ENCODE measurements at places on chromosomes 2 and 18.

GRCh38 chr2:37917281-37918228, 7.5 kb upstream of the RMDN2 start:
- no peak for DNase-seq

- no peak for DNase-seq
These were observed 54.7 kb upstream of the SLC1A4 start for GRCh38 chr2:64934530-64934929.

DNA sequence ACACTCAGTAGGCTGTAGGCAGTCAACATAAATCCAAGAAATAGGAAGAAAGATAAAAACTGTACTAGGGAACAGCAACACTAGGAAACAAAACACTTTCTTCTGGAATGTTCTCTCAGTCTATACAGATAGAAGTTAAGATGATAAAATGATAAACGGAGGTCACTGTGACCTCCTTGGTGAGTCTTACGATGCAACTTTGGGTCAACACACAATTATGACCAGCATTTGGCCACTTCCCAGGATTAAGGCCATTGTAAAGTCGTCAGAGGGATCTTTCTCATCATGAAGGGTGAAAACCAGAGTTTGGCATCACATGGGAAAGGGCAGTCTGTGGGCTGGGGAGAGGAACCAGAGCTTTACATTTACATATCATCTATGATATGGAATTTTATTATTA, 33.4 kb downstream of the LAMA3 start:
- no peak for DNase-seq

GRCh38 chr2:202178346-202178958, 59.9 kb downstream of the SUMO1 start:
- DNase-seq: peak; percentile 27

DNA sequence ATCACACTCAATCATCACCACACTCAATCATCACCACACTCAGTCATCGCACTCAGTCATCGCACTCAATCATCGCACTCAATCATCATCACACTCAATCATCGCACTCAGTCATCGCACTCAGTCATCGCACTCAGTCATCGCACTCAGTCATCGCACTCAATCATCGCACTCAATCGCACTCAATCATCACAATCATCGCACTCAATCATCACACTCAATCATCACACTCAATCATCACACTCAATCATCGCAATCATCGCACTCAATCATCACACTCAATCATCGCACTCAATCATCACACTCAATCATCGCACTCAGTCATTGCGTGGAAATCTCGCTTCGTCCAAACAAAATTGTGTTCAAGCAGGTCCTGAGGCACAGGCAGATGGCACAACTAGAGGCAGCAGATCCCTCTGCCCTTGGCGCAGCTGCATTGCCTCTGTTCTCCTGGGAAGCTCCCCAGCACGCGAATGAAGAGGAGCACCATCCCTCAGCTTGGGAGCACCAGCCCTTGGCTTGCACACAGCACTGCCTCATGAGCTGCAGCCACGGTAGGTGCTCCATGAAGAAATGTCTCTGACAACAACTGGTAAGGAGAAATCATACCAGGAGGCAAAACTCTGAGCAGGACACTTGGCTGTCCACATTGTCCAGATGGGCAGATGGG, 108.1 kb downstream of the EIPR1 start:
- DNase-seq: no peak

Measured in SIG-M5 (cell line).